ENCODE measurements at places on chromosomes 11 and 22.

GRCh38 chr22:40009292-40009774, 14.6 kb downstream of the FAM83F start:
- DNase-seq, result no peak

DNA sequence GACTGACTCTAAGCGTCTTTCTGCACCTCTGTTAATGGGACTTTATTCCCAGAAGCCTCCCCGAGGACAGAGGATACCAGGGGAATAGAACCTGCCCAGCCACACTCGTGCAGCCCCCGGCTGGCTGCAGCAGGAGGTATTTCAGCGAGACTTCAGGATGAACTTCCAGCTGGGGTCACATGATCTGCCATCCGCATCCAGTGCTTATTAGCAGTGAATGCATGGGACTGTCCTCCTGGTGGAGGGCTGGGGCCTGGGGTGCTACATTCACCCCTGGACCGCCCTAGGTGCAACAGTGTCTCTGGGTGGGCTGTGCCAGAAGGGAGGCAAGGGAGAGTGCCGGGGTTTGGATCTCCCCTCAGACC, 1.6 kb downstream of the DUSP8 start:
- no peak for DNase-seq

DNA sequence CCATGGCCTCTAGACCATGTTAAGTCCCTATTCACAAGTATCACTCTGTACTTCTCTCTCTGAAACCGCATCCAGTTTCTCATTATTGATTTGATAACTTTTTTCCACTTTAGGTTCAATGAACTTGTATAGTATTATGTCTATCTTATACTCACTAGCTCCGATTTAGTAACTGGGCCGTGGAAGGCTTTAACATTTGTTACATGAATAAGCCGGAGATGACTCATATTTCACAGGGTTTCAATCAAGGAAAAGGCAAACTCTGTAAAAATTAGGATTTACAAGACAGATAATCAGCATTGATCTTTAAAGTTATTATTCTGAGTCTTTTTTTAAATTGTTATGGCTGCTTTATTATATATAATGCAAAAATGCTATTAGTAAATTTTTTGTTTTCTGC, 662.2 kb upstream of the CNTN5 start:
- DNase-seq, result no peak

- DNase-seq, result no peak
These were observed 58.3 kb downstream of the SIK3 start for GRCh38 chr11:117039900-117040299.

DNA sequence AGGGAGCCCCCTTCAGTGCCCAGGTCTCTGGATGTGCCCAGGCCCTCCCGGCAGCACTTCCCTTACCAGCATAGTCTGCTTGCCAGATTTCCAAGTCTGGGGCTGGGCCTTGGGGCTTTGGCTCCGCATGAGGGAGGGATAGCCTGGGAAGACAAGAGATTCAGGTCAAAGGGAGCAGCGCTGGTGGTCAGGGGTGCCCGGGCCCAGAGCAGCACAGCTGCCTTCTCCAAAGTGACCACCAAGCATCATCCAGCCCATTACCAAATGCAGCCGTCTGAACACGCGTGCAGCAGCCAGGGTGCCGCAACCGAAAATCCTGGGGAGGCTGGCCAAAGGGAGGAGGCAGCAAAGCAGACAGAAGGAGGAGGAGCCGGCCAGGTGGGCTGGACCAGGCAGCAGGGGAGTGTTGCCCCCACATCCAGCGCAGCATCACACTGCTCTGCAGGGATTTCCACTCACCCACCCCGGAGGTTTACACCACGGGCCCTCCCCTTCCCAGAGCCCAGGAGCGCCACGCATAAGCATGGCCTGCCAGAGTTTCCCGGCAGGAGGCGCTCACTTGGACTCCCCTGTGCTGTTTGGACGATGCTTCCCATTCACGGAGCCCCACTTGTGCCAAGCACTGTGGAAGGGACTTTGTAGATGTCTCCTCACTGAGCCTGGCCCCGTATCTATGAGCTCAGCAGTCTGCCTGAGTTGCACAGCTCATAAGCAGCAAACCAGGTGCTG, 22.5 kb downstream of the TRIM29 start:
- no peak for DNase-seq

GRCh38 chr11:10762913-10763421, 11.9 kb downstream of the CTR9 start:
- no peak for DNase-seq

- no peak for DNase-seq
These were observed 156.2 kb downstream of the NAV2 start for GRCh38 chr11:19868871-19869270.

- no peak for DNase-seq
These were observed 2.5 kb downstream of the RAC2 start for GRCh38 chr22:37241351-37242142.

DNA sequence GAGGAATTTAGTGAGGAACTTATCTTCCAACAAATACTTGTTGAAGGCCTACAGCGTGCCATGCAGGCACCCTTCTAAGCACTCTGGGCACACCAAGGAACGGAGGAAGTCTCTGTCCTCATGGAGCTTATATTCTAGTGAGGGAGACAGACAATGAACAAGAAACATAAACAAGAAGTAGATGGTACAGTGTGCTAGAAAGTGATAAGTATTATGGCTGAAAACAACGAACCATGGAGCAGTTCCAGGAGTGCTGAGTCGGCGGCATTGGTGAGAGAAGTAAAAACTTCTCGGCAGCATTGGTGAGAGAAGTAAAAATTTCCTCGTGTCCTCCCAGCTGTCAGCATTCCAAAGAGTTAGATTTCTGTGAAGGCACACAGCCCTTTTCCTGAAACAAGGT, 53.2 kb downstream of the FAM76B start:
- no peak for DNase-seq

DNA sequence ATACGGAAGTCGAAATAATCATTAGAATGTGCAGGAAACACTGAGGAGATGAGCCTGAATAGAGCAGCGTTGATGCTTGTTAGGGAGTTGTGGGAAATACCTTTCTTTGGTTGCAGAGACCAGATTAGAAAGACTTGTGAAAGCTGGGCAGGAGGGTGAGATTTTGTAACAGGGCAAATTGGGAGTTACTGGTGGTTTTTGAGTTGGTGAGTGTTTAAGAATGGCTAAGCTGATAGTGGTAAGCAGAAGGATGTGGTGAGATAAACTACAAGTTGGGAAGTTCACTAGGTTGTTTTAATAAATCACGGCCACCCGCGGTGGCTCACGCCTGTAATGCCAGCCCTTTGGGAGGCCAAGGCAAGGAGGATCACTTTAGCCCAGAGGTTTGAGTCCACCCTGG, 34.4 kb downstream of the MCAM start:
- no peak for DNase-seq

GRCh38 chr11:20048246-20048645, 112.0 kb downstream of the DBX1 start:
- DNase-seq, result no peak

GRCh38 chr11:71130106-71130505, 122.3 kb downstream of the SHANK2 start:
- DNase-seq, result no peak

- no peak for DNase-seq
These were observed 35.3 kb downstream of the GALNT18 start for GRCh38 chr11:11586465-11586864.

- no peak for DNase-seq
These were observed 9.9 kb upstream of the MICALL1 start for GRCh38 chr22:37896181-37896592.

DNA sequence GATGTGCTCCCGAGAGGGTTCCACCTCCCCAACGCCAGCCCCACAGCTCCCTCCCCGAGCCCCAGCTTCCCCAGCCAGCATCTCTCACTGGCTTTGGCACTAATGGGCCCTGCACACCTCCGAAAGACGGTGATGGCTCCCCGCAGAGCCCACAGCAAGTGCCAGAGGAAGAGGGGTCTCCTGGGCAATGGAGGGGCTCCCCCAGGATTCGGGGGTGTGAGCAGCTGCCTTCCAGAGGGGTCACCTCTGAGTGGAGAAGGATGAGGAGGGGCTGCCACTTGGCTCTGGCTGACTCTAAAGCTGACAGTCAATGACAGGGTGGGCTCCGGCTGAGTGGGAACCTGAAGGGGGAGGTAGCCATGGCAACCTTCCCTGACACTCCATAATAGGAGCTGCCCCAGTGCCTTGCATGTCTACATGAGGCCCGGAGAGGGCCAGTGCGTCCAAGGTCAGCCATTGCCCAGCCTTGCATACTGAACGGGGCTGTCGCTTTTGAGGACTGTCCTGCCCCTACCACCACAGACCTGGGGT, 98.6 kb upstream of the SYT13 start:
- no peak for DNase-seq

GRCh38 chr11:108224911-108225786, 2.3 kb downstream of the ATM start:
- no peak for DNase-seq

- DNase-seq, result no peak
These were observed 14.6 kb downstream of the C11orf21 start for GRCh38 chr11:2287091-2287490.

DNA sequence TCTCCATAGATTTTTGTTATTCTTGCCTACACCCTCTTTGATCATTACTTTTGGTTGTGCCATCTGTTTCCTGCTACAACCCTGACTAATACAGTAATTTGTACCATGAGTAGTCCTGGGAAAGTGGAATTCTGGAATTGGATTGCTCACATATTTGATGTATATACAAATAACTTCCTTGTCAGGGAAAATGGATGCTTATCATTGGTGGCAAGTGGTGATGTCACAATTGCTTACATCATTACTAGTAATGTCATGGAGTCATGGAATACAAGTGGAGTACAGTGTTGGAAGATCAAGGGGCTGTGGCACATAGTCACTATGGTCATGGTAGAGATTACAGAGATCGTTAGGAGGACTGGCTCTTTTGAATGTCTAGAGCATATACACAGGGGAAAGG, 24.4 kb downstream of the AASDHPPT start:
- no peak for DNase-seq

- no peak for DNase-seq
These were observed 79.4 kb downstream of the TMPRSS5 start for GRCh38 chr11:113626736-113627135.

DNA sequence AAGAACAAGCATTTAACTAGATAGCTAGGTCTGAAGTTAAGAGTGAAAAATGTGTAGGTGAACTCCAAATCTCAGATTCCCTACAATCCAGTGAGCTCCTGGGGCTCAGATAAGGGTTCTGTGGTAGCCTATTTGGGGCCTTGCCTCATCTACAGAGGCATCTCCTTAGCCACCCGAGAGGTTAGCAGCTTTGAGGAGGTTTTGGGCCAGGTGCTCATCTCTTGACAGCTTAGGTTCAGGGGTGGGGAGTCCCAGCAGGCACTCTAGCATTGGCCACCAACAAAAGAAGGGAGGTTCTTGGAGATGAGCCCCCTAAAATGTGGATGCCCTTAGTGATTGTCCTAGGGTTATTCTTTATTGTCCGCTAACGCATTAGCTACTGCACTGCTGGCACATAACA, 184.4 kb upstream of the B3GAT1 start:
- no peak for DNase-seq

DNA sequence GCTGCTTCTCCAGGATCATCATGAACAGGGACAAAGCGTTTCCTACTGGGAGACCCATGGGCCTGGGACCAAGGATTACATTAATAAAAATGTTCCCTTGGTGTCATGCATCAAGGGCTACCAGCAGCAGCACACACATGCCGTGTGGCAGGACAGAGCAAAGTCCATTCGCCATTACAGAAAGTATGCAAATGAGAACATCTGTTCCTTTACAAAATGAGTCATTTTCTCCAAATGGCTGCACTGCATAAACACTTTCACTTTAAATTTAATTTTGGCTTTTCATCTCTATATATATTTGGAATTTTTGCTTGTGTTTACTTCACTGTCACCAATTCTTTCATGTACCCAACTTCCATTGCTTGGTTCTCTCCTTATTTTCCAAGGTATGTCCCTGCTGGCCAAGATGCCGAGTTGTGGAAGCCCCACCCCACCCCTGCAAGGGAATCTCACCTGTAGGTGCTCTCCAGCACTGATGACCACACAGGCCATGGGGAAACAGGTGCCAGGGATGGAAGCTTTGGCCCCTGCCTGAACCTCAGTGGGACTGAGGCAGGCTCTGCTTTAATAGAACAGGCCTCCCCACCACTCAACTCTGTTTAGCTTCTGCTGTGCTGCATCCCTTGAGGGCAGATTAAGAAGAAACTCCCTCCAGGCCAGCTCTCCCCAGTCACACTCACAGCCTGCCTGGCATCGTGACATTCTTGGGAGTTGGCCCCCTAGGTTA, 15.6 kb upstream of the GNAZ start:
- no peak for DNase-seq

DNA sequence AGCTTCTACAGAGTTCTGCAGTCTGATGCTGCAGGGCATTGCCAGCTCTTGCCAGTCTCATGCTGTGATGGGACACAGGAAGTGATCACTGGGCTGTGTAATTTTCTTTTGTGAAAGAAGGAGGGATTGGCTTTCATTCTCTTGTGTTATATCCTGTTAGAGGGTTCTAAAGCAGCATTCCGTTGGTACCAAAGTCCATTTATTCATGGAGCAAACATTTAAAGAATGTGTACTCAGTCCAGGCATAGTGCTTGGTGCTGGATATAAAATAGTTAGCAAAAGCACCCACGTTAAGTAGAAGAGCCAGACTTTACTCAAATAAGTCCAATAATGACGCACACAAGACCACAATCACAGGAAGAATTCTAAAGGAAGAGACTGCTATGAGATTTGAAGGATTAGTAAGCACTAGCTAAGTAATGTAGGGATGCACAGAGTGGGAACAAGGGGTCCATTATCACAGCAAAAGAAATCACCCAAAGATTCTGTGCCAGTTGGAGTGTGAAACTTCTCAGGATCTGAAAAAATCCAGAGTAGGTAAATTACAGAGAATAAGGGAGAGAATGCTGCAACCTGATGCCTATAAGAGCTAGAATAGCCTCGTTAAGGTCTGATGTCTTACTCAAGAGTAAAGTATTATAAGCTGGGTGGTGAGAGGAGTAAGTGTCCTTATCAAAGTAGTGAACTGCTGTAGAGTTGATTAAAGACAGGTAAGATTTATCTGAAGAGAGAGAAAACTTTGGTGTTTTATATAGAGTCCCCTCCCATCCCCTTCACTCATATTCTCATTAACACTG, 728.3 kb downstream of the METTL15 start:
- no peak for DNase-seq

GRCh38 chr11:64541131-64541530, 49.9 kb upstream of the SLC22A12 start:
- DNase-seq, result no peak

GRCh38 chr11:620935-621814, 3.6 kb downstream of the CDHR5 start:
- DNase-seq, result no peak

DNA sequence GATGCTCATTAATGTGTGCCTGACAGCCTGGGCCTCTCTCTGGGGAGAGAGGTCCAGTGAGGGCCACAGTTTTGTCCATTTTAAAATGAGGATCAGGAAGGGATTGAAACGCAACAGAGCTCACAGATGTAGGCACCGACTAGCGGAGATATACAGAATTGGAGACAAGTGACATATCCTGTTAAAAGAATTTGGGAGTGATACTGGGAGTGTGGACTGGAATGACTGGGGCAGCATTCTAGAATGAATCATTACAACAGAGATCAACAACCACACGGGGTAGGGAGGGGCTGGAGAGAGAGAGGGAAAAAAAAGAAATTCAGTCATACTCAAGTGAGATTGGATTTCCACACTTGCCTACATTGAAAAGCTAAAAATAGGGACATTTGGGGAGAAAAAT, 2.5 kb upstream of the NCAM1 start:
- no peak for DNase-seq

GRCh38 chr22:19040888-19041703, 81.1 kb downstream of the DGCR2 start:
- no peak for DNase-seq
